Activated CD8-positive, alpha-beta memory T cell treated with anti-CD3 and anti-CD28 coated beads for 1 hour (primary cell): ENCODE measurements at places on chromosomes 5 and 9.

- peak; percentile 18 for DNase-seq
Observed at GRCh38 chr9:93058355-93059010, at the start of gene SUSD3. SUSD3 (plus strand) TSS chr9:93058701; CDS start chr9:93058743, 42 bp downstream.

DNA sequence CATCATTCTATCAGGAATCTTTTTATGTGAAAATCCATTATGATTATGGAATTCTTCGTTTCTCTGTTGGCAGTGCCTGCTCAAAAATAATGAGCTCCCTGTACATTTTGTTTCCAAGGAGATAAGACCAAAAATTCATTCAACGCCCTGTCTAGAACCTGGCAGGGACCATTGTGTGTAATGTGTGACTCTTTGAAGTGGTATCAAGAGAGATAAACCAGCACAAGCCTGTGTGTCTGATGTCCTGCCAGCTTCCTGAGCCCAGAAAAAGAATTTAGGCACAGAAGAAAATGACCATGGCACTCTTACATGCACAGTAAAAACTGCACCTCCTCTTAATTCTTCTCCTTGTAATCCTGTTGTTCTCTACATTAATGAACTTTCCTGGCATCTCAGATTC lies 177.4 kb downstream of the SAXO1 start:
- no peak for DNase-seq

GRCh38 chr5:87581661-87582060 lies 168.9 kb upstream of the CCNH start:
- DNase-seq: no peak

DNA sequence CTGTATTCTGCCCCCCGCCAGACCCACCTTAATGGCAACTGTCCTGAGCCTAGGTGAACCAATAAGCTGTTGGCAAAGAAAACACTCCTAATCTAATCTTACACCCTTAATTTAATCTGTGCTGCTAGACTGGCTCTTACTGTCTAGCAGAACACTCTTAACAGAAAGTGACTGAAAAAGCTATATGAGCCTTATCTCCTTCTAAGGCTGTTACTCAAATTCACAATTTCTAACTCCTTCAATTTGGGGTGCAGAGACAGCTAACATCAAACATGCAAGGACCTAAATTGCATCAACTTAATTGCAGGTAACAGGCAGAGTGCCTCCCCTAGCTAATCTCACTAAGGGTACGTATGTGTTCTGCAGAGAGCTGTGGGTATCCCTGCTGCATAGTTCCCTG lies 49.5 kb upstream of the MAP1B start:
- DNase-seq: no peak
